ENCODE measurements at places on chromosomes 7 and 10. TPM values are rescaled to one million over a fixed set of nuclear protein-coding genes. Genes with fewer than 3 reads are reported as not detected.

Gene CYP3A7
- not detected for total RNA-seq

Gene ABCC2
- total RNA-seq: 0.65 TPM

Gene DRGX
- not detected for total RNA-seq

Gene PAX4
- not detected for total RNA-seq

Gene SEMA3A
- 7.1 TPM for total RNA-seq

Gene ATOH7
- total RNA-seq: not detected

Gene ZPBP
- total RNA-seq: not detected

Gene CDHR3
- 2.0 TPM for total RNA-seq
